ENCODE measurements at places on chromosomes 7 and 10.

GRCh38 chr10:83371696-83372490 is 767.4 kb upstream of the GHITM start:
- DNase-seq: no peak

GRCh38 chr7:22435720-22436119 is 64.3 kb downstream of the STEAP1B start:
- DNase-seq: no peak

- DNase-seq: peak; percentile 51
Measured at GRCh38 chr7:142796501-142797390, 26.0 kb downstream of the PRSS2 start.

DNA sequence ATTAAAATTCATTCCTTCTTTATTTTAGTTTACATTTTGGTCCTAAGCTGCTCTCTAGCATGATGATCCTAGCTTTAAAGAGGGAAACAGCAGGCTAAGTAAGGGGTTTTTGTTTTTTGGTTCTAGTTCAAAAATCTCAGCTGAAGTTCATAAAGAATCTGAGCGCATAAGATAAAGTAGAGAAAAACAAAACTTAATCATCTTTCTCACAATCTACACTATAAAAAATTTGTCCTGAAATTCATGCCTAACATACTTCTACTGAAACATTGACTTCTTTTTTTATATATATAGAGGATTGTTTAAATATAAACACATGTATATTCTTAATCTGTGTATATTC is 6.8 kb upstream of the IGF2BP3 start:
- DNase-seq: no peak
